NCI-H1436 treated with DMSO at 0.1 percent for 48 hours (cell line): ENCODE measurements at places on chromosomes 16 and 17.

DNA sequence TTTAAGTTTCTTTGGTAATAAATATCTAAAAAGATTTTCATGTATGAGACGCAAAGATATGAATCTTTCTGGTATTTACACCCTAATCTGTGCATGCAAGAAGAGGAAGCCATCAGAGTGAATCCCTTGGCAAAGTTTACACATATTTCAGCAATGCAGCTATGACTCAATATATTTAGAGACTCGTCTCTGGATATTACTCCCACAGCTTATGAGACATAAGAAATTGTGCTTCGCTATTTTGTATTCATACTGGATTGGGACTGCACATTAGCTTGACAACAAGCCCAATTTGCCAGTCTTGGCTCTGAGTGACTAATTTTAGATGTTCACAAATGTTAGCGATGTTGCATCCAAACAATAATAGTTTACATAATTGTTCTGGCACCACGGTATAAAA is 532.0 kb downstream of the CDH11 start:
- no peak for DNase-seq

- no peak for DNase-seq
Observed at GRCh38 chr17:41503202-41503601, 2.2 kb downstream of the KRT13 start.

- no peak for DNase-seq
Observed at GRCh38 chr16:23635958-23636357, 5.2 kb downstream of the PALB2 start.

DNA sequence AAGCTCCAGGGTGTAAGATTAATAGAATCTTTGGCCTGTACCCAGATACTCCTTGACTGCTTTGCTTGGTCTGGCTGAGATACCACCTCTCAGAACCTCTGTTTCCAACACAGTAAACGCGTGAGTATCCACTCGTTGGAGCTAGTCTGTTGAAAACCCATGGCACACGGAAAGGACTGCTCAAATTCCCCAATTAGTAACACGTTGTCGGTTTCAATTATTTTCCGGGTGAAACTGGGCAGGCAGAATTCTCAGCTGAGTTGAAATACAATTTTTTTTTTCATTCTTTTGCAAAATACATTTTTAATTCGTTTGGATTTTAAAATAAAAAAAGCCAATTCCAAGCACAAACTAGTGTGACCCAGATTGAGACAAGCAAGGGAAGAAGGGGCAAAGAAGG is 120.5 kb downstream of the MAF start:
- DNase-seq, result no peak

- DNase-seq, result no peak
Observed at GRCh38 chr16:80592273-80592672, 51.5 kb downstream of the DYNLRB2 start.

- DNase-seq, result no peak
Observed at GRCh38 chr17:31114956-31115555, 20.3 kb downstream of the NF1 start.

DNA sequence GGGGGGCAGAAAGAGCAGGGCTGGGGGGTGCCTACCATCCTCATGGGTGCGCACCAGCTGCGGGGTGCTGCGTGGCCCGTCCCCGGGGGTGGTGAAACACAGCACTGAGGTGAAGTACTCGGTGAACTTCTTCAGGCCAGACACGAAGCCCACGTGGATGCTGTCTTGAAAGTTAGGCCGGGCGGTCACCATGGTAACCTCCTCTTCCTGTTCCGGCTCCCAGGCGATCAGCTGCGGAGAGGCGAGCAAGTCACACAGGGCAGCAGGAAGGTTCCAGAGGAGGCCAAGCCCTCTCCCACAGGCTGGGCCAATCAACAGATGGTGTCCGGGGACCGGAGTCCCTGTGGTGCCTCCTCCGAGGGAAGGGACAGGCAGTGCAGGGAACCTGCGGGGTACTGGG is 90.1 kb upstream of the CDC42EP4 start:
- no peak for DNase-seq

- DNase-seq, result no peak
Observed at GRCh38 chr16:66408163-66409048, 18.7 kb upstream of the BEAN1 start.

GRCh38 chr16:78437352-78437968 is 338.0 kb downstream of the WWOX start:
- DNase-seq, result no peak

DNA sequence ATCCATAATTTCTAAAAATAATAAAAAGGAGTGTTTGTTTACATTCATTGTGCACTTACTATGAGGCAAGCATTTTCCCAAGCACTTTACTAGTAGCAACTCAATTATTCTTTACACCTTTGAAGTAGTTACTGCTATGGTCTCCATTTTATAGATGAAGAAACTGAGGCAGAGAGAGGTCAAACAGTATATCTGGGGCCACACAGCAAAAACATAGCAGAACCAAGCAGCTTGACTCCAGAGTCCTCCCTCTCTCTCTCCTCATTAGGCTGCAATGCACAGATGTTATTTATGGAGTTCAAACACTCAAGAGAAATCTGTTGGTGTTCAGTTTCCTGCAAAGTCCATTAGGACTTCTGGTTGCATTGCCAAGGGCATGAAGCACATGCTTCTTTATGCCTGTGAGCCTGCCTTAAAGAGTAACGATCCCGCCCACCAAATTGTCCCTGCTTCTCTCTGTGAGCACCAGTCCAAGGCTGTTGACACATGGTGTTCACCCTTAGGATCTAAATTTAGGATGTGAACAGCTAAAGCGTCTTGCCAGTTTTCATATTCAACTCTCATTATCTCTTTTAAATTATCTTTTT is 44.0 kb downstream of the GPRC5B start:
- DNase-seq, result peak; percentile 77

GRCh38 chr17:48639982-48640857 is 14.1 kb upstream of the HOXB9 start:
- no peak for DNase-seq

GRCh38 chr17:63270610-63271009 is 175.5 kb downstream of the CYB561 start:
- no peak for DNase-seq

DNA sequence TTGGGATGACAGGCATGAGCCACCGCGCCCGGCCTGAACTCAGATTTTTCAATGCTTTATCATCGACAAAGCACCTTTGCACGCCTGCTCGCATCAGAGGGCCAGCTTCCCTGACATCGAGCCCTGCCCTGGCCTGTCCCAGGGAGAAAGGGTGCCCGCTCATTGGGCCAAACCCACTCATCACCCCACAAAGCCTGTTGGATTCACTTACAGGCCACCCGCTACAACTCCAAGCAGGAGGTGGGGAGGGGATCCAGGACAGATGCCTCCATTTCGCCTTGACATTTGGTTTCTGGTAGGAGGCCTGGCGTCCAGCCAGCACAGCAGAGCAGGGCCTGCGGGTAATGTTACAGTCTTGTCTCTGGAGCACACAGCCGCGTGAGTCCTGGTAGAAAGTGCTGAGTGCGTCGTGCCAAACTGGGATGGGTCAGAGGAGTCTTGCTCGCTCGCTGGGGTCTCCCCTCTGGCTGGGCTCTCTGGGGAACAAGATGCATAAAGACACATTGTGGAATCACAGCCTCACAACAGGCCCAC is 19.8 kb downstream of the SMTNL2 start:
- DNase-seq, result no peak

- DNase-seq, result no peak
Observed at GRCh38 chr17:28663723-28664122, 1.7 kb downstream of the SUPT6H start.

GRCh38 chr17:77090476-77090875 is 50.3 kb upstream of the SEC14L1 start:
- no peak for DNase-seq

DNA sequence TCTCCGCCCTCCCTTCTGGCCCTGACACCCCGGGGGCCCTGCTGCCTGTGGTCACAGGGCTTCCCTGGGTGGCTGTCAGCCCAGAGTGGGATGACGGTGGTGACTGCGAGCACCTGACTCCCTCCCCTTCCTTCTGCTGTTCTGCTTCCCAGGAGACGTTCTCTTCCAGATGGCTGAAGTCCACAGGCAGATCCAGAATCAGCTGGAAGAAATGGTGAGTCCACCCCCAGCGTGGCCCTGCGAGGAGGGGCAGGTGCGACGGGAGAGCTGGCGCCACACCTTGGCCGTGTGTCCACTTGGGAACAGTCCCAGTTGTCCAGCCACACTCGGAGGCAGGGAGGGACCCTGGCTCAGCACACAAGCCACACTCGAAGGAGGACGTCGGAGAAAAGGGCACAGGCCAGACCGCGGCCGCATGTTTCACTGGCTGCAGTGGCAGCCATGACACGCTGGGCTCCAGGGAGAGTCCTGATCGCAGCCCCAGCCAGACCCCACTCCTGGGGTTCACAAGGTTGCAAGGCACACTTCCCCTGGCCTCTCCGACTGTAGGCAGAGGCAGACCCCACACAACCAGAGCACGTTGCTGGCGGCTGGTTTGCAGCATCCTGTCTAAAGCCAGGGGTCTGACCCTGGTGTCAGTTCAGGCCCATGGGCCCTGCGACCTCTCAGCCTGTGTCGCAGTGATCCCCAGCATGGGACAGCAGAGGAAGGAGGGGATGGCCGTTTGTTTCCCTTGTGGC is 49.9 kb downstream of the BAIAP2 start:
- no peak for DNase-seq

- no peak for DNase-seq
Observed at GRCh38 chr16:23516366-23517137, 6.3 kb upstream of the GGA2 start.

DNA sequence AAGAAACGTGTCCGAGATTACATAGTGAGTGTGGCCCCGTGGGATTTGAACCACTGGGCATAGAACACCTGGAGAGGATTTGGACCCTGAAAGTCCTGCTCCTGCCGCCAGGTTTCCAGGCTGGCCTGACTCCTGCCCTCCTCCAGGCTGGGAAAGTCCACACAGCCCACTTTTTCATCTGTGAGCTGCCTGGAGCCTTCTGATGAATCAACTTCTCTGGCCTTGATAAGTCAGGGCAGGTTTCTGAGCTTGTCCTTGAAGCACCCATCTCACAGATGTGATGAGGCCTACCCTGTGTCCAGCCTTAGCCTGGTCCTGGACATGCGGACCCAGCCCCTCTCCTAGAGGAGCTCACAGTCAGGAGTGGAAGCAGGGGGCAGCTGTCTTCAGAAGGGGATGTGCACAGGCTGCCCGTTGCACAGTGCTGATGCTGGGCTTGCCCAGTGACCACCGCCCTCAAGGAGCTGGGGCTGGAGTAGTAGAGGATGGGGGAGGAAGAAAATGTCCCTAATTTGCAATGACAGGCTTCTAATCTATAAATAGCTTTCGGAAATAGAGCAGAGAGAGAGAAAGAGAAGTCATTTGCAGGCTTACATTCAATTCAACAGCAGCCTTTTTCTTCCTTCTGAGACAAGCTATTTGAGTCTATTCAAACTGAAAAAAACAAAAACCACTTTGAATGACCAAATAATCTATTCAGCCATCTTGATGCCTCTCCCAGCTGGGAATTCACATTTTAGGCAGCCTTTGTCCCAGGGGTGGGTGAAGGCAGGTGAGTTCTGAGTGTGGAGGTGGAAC is 73.5 kb upstream of the DNAJA2 start:
- no peak for DNase-seq

GRCh38 chr17:39238311-39238972 is 12.7 kb upstream of the STAC2 start:
- DNase-seq, result peak; percentile 72
